Activated CD4-positive, CD25-positive, alpha-beta regulatory T cell treated with anti-CD3 and anti-CD28 coated beads, Interleukin-2, amount 50 U/mL, for 72 hours (primary cell): ENCODE measurements at places on chromosomes 1 and 21.

DNA sequence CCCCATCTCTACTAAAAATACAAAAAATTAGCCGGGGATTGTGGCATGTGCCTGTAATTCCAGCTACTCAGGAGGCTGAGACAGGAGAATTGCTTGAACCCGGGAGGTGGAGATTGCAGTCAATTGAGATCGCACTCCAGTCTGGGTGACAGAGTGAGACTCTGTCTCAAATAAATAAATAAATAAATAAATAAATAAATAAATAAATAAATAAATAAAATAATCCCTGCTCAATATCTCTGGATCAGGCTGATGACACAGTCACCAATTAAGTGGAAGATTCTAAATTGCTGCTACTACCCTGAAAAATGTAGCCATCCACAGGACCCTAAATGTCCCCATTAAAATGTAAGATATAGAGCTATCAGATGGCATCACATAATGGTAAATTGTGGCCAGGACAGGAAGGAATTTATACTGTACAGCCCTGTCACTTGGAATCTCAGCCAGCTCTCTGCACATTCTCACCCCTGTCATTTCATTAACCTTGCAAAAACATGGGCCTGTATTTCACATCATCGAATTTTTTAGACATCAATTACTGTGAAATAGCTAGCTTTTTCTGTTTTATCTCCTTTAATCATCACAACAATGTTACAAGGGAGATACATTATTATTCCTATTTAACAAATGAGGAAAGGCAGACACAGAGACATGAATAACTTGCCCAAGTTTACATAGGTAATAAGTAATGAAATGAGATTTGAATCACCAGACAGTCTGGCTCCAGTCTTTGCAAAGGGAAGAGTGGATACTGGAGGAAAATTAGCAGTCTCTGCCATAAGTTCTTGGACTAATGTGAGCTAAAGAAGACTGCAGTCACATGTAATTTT lies 56.7 kb upstream of the NTPCR start:
- no peak for DNase-seq

- no peak for DNase-seq
Observed at GRCh38 chr1:80023358-80023757, 1016.8 kb upstream of the ADGRL4 start.

- no peak for DNase-seq
Observed at GRCh38 chr21:35547946-35548774, 499.1 kb upstream of the RUNX1 start.

- no peak for DNase-seq
Observed at GRCh38 chr21:34074283-34075090, 1.1 kb downstream of the MRPS6 start.

DNA sequence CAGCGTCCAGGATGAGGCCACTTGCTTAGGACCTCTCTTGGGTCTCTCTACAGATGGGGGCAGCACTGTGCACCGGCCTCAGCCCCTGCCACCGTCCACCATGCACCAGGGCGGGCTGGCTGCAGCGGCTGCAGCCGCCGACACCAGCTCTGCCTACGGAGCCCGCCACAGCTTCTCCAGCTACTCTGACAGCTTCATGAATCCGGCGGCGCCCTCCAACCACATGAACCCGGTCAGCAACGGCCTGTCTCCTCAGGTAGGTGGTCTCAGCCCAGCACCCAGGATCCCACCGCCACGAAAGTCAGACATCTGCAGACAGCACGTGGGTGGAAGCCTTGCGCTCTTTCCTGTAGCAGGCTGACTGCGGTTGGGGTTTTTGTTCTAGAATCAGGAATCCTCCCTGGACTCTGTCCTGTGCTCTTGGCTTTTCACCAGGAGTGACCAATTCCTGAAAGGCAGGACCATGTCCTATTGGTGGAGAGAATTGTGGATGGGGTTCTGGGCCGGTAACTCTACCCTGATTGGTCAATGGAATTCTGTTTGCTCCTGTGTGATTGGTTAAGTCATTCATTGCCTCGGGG lies 72.5 kb downstream of the PAX7 start:
- no peak for DNase-seq

DNA sequence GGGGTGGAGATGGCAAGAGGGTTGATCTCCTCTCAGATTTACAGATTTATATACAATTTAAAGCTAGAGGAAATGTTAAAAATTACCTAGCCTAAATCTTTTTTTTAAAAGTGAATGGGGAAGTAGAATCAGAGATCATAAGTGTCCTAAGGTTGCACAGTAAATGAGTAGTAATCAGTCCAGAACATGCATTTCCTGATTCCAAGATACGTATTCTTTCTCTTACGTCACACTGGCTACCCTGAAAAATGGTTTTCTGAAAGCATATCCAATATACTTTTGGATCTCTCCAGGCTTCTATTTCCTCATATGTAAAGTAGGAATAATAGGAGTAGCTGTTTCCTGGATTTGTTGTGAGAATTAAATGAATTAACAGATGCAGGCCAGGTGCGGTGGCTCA lies 11.7 kb downstream of the GADD45A start:
- no peak for DNase-seq

GRCh38 chr1:46446646-46447498 lies 42.8 kb upstream of the DMBX1 start:
- DNase-seq = peak; percentile 81

DNA sequence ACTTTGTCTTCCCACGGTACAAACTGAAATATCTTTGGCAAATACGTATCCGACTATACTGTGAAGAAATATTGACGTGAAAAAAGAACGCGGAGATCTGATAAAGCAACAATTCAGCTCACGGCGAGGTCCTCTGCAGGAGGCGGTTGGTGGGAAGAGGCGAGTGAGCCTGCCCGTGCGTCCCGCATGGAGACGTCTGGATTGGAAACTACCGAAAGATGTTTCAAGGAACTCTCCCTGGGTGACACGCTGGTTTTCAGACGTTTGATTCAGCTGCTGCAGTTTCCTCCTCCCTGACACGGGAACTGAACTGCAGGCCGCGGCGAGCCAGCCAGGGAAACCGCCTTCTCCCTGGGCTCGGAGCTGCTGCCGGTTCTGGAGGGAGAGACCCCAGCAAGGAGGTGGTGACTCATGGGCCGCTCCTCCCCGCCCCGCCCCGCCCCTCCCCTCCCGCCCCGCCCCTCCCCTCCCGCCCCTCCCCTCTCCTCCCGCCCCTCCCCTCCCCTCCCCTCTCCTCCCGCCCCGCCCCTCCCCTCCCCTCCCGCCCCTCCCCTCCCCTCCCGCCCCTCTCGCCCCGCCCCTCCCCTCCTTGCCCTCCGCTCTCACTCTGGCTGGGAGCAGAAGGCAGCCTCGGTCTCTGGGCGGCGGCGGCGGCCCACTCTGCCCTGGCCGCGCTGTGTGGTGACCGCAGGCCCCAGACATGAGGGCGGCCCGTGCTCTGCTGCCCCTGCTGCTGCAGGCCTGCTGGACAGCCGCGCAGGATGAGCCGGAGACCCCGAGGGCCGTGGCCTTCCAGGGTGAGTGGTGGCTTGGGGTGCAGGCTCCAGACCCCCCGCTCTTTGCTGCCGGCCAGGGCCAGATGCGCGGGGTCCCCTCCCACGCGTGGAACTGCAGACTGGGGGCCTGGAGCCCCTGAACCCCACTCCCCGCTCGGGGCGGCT lies at the start of gene COL6A1:
COL6A1 (plus strand) TSS at position 620 of the 941 bp plus-strand sequence; CDS start at position 701, 81 bp downstream.
- peak; percentile 41 for DNase-seq

- DNase-seq = peak; percentile 59
Observed at GRCh38 chr1:6347641-6348487, 45.7 kb downstream of the ACOT7 start.

DNA sequence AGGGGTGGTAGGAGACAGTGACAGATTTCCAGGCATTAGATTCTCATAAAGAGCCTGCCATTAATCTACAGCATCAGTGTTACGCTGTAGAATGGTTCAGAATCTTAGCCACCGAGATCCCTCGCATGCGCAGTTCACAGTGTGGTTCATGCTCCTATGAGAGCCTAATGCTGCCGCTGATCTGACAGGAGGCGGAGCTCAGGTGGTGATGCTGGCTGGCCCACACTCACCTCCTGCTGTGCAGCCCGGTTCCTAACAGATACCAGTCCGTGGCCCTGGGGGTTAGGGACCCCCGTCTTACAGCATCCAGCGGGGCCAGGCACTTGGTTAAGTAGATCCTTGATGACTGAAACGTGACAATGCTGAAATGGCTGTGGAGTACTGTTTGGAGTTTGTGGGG lies 163.6 kb upstream of the C1orf21 start:
- no peak for DNase-seq

DNA sequence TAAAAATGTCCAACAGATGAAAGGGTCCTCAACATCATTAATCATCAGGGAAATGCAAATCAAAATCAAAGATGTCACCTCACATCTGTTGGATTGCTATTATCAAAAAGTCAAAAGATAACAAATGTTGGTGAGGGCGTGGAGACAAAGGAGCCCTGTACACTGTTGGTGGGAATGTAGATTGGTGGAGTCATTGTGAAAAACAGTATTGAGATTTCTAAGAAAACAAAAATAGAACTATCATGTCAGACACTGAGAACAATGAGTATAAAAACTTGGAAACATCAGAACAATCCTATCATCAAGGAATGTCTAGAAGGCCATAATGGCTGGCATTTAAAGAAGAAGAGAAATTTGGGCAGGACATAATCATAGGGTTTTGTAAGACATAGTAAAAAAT lies 209.2 kb upstream of the PTGFR start:
- no peak for DNase-seq

DNA sequence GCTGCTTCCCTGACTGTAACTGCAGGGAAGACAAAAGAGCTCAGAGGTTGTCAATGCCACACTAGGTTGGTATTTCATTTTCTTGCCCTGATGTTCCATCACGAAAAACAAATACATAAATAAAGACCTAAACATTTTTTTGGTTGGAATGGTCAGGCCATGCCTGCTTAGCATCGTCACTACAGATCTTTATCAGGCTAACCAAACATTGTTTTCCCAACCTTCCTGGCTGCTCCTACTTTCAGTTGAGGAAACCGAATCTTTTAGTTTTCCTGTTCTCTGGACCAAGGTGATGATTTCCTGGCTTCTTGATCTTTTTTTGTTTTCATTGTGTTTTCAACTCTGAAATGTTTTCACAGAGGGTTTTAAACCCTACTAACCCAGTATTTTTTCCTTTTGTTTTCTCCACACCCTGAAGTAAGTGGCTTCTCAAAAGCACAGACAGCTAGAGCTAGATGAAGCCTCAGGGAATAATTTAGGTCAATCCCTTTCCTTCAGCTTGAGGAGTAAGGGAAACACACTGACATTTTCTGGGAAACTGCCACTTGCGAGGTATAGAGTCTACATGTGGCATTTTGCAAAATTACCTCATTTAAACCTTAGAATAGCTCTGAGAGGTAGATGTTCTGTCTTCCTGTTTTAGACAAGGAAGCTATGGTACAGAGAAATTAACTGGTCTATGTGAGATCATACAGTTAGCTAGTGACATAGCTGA lies 67.2 kb upstream of the CNN3 start:
- no peak for DNase-seq

- no peak for DNase-seq
Observed at GRCh38 chr1:247551721-247552120, 2.8 kb downstream of the GCSAML start.

DNA sequence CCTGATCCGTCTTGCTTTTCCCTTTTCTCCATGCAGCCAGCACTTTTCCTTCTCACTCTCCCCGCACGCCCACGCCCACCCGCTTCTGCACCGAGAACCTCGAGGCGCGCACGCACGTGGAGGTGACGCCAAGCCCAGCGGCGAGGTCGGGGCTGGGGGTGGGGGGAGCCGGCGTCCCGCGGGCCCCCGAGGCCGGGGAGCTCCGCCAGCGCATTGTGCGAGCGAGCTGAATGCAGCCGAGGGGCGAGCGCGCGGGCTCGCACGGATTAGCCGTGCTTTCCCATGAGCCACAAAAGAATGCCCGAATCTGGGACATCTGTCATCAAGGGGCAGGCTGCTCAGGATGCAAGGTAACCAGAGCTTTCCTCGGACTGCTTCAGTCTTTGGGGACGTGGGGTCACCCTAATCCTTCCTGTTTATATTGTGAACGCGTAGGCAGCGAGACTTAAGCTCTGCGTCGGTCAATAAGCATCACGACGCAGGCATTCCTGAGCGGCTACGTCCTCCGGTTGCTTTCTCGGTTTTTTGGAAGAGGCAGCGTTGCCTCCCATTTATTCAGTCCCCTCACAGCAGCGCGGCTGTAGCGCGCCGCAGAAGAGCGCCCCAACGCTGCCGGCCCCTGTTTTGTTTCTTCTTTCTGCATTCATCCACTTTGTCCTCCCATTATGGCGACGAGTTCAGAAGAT lies 67.3 kb upstream of the AKT3 start:
- DNase-seq = no peak

DNA sequence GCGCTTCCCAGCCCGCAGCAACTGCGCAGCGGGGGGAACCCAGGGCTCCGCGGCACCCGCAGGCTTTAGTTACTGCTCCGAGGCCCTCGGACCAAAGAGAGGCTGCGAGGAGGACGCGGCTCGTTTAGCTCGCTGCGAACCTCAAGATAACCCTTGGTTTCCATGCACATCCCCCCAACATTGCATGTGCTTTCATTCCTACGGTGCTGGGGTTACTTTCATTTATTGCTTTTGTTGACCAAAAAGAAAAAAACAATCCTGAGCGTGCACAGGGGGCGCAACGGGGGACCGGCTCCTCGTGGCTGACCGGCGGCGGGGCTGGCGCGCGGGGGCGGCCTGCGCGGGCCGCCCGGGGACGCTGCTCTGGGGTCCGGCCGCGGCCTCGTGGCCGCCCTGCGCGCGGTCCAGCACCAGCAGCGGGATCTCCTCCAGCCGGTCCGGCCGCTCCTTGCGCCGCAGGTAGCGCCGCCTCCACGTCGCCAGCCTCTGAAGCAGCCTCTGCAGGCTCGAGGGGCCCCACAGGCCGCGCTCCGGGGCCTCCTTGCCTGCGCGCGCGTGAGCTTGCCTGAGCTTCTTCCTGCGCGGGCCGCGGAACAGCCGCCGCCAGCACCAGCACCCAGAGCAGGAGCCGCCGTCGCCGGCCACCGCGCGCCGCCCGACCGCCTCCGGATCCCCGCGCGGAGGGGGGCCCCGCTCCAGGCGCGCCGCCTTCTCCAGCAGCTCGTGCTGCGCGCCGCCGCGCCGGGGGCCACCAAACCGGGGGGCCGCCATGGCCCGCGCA lies 77.4 kb downstream of the DESI2 start:
- peak; percentile 36 for DNase-seq

DNA sequence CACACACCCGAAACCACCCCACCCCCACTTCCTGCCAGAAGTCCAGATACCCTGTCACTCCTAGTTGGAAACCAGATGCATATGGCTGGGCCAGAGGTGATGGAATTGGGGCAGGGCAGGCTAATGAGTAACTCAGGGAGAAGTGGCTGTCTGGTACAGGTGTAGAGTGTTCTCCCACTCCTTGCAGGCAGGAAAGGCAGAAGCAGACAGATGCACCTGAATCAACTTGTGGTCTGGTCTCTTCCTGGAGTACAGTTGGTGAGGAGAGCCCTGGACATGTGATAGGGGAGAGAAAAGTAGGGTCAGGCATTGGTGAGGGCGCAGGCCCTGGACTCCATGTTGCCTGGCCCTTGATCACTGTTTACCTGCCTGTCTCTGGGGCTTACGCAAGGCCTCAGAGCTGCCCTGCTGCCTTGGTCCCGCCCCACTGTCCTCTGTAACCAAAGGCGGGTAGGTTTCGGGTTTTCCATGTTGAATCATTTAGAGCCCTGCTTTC lies 2.5 kb downstream of the CGN start:
- no peak for DNase-seq
